Activated naive CD4-positive, alpha-beta T cell treated with anti-CD3 and anti-CD28 coated beads for 36 hours (primary cell): ENCODE measurements at places on chromosomes 3 and 15.

GRCh38 chr15:59317211-59317610 lies 55.5 kb downstream of the MYO1E start:
- DNase-seq = no peak

DNA sequence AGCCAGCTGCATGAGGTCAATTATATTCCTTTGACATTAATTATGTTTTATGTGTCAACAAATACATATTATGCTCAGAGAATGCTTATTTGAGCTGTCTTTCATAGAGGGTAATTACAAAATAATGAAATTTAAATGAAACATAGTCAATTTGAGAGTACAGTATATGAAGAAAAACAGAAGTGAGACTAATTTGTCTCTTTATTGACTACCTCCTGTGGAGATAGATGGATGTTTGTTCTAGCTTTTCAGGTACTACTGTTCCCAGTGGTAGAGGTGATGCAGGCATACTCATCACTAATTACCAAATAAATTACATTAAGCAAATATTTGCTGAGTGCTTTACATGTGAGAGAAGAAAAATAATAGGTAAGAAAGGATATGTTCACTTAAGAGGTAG lies 1129.6 kb downstream of the OTOL1 start:
- DNase-seq = no peak

- no peak for DNase-seq
Measured at GRCh38 chr15:39856357-39856756, 63.7 kb downstream of the GPR176 start.

DNA sequence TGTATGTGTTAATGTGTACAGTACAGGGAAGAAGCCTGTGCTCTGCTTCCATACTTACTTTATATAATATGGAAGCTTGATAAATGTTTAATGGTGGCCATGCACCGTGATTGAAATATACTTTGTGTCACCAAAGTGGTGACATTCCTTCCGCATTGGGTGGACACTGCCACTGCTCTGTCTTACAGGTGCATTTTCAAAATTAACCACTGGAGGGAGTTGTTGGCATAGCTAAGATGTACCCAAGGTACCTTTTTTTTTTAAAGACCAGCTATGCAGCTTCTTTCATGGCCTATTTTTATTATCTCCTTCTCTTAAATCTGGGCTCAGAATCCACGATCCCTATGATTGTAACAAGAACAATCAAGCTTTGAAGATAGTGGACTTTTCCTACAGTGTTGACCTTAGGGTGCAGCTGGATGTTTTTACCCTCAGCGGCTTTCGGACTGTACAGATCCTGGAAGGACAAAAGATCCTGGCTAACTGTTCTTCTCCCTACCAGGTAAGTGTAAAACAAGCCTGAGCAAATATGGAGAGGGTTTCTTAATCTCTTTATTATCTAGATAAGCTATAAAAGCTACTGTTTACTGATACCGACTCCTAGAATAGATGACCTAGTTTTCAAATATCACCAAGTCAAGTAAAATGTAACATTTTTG lies 21.6 kb upstream of the PAK6 start:
- peak; percentile 47 for DNase-seq

DNA sequence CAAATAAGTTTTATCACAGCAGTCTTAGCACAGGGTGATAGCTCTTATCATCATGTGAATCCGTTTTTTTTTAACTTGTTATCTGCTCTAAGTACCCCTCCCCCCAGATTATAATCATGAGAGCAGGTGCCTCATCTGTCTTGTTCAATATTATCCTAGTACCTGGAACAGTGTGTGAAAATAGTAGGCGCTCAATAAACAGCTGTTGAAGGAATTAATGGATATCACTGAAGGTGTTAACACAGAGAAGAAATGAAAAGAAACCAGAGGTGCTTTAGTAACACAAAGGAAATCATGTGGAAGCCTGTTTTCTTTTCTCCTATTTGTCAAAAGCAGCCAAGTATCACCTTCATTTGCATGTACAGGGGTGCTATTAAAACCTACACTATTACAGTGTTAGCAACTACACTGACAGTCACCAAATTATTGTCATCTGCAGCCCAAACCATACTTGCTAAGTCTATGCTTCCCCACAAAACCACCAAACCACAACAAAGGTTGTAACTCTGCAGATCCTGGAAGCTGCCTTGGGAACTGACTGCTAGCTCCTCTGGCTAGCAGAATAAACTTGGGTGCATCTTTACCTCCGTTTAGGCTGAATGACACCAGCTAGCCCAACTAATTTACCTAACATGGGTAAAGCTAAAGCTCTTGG lies 2.9 kb downstream of the XPC start:
- peak; percentile 80 for DNase-seq

DNA sequence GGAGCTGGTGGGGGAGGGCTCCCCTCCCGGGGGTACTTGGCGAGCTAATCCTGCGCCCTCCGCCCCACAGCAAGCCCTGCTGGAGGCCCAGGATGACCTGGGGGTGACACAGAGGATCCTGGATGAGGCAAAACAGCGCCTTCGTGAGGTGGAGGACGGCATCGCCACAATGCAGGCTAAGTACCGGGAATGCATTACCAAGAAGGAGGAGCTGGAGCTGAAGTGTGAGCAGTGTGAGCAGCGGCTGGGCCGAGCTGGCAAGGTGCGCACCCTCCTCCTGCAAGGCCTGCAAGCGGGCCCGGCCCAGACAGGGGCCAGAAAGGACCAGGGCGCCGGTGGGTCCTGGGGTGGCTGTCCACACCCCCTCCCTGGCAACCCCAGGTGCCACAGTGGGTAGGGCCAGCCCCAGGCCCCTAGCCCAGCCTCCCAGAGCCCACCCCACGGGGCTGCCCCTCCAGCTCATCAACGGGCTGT lies 56.5 kb downstream of the SEMA3G start:
- no peak for DNase-seq

- DNase-seq = no peak
Measured at GRCh38 chr3:50325113-50325480, 2.6 kb upstream of the HYAL2 start.

- no peak for DNase-seq
Measured at GRCh38 chr3:127074900-127075360, 92.0 kb downstream of the PLXNA1 start.

DNA sequence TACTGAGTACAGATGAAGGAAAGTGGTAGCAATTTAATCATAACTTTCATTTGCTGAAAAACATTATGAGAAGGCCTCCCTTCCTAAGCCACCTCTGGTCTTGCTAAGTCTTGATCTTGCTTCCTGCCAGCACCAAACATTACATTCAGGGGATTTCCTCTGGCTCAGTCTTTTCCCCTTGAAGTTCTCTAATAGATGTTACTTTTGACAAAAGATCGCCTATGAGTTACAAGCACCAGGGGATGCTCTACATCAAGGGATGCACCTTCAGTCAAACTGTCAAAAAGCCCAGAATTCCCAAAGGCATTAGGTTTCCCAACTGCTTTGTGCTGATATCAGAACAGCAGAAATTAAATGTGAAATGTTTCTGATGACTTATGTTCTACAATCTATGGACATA lies 47.3 kb downstream of the AQP9 start:
- peak; percentile 24 for DNase-seq

DNA sequence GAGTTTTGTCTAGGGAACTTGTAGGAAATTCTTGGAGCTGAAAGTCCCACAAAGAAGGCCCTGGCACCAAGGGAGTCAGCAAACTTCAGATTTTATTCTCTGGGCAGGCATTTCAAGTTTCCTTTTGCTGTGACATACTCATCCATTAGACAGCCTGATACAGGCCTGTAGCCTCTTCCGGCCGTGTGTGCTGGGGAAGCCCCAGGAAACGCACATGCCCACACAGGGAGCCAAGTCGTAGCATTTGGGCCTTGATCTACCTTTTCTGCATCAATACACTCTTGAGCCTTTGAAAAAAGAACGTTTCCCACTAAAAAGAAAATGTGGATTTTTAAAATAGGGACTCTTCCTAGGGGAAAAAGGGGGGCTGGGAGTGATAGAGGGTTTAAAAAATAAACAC lies 15.0 kb downstream of the TIGIT start:
- peak; percentile 57 for DNase-seq
